Retina (tissue), 1 donor: ENCODE measurements at places on chromosomes 5 and 9.
A peak's percentile ranks its signal among the peaks of the same experiment; 100 is the strongest.

GRCh38 chr9:136492978-136493522 lies 10.2 kb upstream of the SEC16A start:
- no peak for DNase-seq

GRCh38 chr5:105146867-105147266 lies 1584.3 kb upstream of the NUDT12 start:
- no peak for DNase-seq

- peak; percentile 47 for DNase-seq
Observed at GRCh38 chr9:131578731-131579504, 33.6 kb downstream of the PRRT1B start.

DNA sequence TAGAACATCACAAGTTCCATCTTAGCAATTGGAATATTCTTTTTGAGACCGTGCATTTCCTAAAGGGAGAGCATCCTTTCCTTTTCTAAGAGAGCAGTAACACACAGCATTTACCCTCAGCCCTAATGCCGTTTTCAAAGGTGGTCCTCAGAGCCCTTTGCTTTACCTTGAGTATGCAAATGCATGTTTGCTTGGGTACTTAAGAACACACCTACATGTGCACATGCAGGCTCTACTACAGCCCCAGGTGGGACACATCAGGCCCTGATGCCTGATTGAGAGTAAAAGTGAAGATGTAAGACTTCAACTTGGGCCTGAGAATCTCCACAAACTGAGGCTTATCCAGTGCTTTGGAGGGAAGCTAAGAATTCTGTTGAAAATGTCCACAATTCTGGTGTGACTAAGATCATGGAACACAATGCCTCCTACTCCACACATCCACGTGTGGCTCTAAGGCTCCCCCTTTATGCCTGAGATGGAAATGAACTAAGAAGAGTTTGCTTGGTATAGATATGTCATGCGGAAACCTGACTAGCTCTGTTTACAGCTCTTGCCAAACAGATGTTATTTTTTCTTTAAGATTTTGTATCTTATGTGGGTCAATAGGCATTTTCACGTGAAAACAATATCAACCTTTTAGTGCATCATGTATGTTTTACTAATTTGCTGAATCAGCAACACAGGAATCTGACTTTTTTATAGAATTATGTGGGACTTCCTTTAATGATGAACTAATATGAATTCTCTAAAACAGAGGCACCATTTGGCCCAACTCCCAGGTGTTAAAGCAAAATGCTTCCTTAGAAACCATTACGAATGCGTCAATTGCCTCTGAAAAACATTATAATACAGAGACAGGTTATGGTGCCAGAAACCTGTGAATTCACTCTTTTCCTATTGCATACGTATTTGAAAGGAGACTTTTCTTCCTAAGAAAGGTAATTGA lies 48.9 kb upstream of the SLC2A8 start:
- no peak for DNase-seq
